ENCODE measurements at places on chromosomes 12 and 14.

DNA sequence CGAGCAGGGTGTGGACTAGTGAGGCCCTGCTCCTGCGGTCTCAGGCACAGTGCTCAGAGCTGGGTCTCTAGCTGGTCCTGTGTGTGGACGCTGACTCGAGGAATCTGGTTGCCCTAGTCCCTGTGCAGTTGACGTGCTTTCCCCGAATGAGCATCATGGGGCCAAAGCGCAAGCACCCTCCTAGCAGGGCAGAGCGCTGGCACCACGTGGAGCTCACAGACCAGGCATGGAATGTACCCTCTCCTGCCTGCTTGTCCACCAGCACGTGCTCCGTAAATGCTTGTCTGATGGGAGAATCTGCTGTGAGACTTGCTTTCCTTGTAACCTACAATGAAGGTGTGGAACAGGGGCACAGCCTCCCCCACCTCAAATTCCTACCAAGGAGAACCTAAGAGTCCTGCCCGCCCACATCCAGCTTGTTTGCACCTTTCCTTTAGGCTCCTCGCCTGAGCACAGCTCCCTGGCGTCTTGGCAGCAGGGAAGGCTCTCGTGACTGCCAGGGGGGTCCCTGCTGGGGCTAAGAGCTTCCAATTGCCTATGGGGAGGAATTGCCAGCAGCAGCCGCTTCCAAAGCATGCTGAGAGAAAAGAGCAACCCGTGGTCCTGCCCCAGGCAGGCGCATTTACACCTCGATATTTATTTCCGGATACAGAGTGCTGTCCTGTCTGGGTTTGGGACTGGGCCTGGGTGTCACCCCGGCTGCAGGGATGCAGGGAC, 125.0 kb downstream of the PIWIL1 start:
- no peak for DNase-seq

DNA sequence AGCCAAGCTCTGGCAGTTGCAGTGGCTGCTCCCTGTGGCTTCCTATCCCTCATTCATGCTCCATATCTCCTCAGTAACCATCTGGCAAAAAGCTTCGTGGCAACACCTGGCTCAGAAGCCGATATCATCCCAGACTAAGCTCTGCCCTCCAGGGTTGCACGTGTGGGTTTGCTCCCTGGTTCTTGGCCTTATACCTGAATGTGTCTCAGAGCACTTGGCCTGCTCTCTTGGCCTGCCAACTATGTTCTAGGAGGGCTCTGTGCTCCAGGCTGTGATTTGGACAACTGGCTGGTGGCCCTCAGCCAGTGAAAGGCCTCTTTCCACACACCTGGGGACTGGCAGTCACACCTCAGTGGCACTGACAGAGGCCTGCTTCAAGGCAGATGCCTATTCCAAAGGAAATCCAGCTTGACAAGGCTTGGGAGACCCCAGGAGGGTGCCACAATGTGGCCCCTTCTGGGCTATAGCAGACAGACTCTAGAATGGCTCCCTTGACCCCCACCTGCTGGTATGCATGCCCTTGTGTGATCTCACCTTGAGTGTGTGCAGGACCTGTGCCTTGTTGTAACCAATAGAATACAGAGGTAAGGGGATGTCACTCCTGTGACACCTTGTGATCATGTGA, 10.5 kb downstream of the PLD4 start:
- no peak for DNase-seq

DNA sequence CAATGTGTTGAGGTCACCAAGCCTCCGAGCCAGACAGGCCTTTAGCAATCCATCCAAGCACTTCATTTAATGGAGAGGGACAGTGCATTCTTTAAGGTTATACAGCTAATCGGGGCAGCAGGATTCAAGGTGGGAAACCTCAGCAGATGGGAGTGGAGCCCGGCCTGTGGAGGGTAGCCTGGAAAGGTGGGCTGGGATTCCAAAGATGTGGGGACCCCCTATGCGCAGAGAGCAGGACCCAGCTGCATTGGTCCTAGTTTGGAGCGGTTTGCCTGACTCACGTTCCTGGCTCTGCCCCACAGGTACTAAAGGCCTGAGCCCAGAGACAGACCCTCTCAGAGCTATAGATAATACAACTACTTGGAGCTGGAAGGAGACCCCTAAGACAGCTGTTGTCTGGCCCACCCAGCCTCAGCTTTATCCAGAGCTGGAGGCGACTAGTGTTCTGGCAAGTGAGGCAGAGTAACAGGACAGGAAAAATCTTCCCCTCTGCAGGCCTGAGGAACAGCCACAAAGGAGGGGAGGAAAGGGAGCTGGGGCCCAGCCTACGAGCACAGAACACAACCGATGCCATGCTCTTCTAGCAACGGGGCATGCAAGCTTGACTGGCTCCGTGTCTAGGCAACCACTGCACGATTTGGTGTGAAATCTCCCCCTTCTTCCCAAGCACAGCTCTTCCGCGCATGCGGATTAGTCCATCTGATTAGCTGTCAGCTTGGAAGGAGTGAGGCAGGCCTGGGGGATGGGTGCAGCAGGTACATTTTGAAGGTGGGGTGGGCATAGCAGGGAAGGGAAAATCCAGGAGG, 1.1 kb upstream of the MYH7 start:
- DNase-seq, result no peak

DNA sequence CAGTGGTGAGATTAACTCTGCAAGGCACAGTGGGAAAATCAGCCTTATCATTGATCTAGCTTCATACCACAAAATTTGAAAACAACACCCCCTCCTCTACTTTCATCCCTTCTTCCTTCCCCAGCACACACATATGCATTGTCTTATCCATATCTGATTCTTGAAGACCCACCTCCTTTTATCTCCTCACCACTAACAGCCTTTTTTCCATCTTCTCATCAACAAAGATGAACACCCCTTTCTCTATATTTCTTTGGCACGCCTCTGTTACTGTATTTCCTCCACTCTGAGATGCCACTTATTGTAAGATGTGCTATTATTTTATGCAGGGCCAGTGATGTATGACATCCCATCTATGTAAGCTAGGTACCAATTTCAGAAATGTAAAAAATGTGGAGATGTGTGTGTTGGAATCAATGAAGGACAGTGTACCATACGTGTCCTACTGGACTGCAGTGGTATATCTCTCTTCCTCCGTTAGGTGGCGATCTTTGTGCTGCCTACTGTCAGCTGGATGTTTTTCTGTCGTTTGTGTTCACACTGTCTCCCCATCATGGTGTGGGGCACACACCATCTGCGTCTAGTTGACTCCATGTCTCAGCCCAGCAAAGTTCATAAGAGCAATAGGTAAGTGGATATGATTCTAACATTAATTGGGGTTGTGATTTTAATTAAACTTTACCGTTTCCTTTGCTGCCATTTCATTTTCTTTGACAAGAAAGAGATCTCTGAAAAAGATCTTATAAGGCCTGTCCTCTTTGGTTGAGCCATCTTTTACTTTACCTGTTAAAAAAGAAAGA, 24.0 kb downstream of the CCDC38 start:
- peak; percentile 67 for DNase-seq

GRCh38 chr12:4286771-4287317, 13.3 kb downstream of the CCND2 start:
- no peak for DNase-seq
